ENCODE measurements at places on chromosomes 16 and 17.

GRCh38 chr16:12366313-12366712, 389.8 kb downstream of the SNX29 start:
- no peak for DNase-seq

DNA sequence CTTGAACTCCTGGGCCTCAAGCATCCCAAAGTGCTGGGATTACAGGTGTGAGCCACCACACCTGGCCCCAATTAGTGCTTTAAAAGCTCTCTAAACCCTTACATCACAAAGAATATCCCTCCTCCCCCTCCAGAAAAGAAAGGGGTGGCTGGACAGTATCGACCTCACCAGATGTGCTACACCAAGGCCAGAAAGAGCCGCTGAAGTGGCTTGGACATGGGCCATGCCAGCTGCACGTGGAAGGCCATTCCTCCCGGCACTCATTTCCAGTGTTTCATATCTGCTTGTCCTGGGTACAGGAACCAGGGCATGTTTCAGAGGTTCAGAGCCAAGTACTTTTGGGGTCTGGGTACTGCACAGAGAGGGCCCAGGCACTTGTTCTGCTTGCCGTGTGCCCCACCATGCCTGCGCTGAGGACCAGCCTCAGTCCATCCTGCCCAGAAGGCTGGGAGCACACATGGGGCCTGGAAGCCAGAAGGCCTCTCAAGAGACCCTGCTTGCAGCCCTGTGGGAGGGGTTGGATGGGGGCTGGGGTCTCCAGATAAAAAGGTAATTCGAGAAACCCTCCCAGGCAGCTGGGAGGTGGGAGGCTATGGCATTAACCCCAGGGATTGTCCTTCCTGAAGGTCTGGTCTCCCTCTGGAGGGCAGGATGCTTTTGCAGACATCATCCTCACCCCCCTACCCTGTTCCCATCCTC, 3.5 kb upstream of the SRRM2 start:
- DNase-seq: no peak

DNA sequence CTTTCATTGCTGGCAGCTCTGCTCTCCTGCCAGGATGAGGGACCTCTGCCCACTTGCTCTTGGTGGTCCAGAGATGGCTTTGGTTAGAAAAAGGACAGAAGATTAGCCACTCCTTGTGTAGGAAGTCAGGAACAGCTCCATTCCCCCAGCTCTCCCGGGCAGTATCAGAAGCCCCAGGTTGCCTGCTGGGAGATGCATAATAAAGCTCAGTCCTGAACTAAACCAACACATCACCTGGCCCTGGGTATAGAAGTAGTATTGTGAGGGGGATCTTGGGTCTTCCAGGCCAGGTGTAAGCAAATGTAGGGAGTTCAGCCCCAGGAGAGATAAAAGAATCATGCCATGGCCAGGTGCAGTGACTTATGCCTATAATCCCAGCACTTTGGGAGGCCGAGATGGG, 52.4 kb downstream of the NEUROD2 start:
- DNase-seq: no peak

GRCh38 chr16:52209227-52209626, 337.7 kb downstream of the TOX3 start:
- DNase-seq: no peak

DNA sequence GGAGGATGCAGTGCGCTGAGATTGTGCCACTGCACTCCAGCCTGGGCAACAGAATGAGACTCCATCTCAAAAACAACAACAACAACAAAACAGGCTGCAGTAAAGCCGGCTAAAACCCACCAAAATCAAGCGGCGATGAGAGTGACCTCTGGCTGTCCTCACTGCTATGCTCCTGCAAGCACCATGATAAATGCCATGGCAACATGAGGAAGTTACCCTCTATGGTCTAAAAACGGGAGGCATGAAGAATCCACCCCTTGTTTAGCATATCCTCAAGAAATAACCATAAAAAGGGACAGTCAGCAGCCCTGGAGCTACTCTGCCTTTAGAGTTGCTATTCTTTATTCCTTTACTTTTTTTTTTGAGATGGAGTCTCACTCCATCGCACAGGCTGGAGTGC, 8.4 kb upstream of the LGALS3BP start:
- no peak for DNase-seq

- DNase-seq: no peak
Measured at GRCh38 chr16:9607515-9608230, 516.2 kb downstream of the HAPSTR1 start.

DNA sequence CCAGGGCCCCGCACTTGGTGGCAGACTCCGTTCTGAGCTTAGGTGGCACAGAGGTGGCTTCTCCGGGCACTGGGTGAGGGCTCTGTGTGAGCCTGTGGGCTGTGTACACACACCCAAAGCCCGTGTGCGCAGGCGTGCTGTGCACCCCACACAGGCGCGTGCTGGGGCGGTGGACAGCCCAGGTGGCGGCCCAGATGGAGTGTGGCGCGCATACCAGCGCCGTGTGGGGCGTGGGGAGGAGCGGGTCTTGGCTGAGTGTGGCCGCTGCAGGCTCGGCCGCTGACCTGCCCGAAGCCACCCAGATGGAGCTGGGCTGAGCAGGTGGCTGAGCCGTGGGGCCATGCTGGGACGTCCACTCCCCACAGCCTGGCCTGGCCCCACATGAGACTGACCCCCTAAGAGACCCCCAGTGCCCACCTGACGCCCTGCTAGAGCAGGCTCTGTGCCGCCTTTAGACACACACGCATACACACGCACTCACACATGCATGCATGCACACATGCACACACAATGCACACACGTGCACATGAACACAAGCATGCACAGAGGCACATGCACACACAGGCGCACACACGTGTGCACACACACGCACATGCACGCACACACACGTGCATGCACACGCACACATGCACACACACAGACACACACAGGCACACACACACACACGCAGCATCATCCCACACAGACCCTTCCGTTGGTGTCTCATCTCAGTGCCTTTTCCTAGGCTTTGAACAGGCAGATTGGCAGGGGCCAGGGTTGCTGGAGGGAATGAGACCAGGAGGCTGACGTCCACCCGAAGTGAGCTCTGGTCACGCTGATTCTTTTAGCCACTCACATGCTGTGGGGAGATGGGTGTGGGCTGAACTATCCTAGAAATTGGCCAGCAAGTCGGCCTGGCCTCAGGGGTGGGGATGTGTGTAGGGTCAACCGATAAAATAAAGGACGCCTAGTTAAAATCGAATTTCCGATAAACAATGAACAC, 2.1 kb downstream of the PRR35 start:
- DNase-seq: no peak

DNA sequence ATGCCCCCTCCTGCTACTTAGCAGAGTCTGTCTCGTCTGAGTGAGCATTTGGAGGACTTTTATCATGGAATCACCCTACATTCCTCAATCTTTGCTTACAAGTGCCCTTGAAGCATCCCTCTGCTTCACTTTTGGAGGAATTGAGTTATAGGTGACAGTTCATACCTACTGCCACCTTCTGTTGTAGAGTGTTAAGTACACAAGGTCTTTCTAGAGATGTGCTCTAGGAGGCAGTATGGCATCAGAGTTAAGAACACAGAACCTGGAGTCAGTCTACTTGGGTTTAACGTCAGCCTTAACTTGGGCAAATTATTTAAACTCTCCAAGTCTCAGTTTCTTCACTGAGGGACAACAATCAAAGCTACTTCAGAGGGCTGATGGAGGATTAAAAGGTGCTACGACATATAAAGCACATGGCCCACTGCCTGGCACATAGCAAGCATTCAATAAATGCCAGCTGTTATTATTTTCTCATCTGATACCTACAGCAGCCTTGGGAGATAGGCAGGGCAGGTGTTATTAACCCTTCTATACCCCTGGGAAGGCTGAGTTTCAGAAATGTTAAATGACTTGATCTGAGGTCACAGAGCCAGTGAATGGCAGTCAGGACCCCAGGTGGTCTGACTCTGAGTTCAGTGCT, 62.2 kb downstream of the UTP18 start:
- peak; percentile 35 for DNase-seq

DNA sequence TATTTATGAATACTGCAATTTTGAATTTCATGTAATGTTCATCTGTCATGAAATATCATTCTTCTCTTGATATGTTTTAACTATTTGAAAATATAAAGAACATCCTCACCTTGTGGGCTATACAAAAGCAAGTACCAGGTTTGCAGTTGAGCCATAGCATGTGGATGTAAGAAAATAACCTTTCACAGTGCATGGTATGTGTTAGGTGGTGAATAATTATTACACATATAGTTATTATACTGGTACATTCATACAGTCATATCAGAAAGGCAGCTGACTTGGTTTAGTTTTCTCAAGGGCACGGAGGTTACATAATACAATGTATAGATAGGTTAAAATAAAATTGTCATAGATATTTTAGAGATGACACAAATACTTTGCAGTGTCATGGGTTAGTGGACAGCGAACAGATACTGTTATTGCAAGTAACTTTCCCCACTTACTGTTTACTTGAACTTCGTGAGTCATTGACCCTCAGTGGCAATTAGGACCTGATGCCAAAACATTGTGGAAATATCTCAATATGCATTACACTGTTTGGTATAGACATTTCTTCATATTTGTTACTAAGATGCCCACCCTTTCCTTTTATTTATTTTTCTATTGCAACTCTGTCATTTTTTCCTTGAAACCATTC, 445.4 kb upstream of the GOT2 start:
- DNase-seq: no peak

GRCh38 chr16:920717-921116, 50.1 kb downstream of the LMF1 start:
- no peak for DNase-seq

- DNase-seq: no peak
Measured at GRCh38 chr16:87043231-87044031, 273.8 kb downstream of the C16orf95 start.

- no peak for DNase-seq
Measured at GRCh38 chr17:4236456-4236855, 27.3 kb downstream of the ANKFY1 start.

DNA sequence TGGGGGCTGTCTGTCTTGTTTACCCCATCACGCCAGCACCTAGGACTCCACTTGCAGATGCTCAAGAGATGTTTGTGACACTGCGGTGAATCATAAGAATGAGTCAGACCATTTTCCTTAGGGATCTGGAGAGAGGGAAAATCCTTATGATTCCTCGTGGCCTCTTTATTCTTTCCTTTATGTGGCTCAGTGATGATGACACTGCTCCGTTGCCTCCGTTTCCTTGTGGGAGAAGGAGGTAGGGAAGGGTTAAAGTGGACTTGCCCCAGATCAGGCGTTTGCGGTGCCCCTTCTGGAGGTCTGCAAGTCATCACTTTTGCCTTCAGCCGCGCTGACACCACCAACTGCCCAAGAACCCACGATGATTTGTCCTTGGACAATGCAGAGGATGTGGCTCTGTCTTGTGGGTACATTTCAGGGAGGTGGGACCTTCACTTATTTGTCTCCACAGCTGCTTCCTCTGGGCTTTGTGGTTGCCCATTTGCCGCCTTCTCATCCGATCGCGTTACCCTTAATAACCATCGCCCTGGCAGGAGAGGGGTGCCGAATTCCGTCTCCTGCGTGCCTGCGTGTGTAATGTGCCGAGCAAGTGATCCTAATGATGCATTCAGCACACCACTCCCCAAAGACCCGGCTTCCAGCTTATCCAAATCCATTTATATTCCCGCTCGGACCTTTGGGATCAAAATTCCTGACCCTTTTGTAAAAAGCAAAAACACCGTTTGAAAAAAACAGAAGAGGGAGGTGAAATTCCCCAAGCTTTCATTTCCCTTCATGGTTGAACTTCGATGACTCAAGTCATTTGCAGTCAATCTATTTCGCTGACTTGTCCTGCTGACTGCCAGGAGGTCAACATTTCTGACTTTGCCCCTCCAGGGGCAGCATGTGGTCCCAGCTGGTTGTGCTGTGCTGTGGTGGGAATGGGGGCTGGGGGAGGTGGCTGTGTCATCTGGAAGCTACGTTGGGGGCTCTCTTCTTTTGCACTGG, 87.2 kb upstream of the IRX3 start:
- DNase-seq: no peak

DNA sequence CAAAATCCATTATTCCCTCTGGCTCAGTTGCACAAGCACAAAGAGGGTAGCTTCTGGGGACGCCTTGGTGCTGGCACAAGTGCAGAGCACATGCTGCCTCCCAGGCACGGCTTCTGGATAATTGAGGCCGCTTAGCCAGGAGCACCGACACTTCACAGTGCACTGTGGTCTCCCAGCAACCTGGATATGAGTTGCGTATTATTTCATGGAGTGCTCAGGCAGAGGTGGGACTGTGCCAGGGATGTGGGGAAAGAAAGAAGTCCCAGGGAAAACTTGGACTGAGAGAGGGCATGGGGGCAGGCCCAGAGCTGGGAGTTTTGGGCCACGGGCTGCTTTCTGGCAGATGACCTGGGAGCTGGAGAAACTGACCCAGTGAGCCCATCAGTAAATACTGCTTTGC, 37.5 kb downstream of the MPRIP start:
- no peak for DNase-seq

GRCh38 chr17:82031885-82032627, 578 bp downstream of the RAC3 start:
- no peak for DNase-seq

DNA sequence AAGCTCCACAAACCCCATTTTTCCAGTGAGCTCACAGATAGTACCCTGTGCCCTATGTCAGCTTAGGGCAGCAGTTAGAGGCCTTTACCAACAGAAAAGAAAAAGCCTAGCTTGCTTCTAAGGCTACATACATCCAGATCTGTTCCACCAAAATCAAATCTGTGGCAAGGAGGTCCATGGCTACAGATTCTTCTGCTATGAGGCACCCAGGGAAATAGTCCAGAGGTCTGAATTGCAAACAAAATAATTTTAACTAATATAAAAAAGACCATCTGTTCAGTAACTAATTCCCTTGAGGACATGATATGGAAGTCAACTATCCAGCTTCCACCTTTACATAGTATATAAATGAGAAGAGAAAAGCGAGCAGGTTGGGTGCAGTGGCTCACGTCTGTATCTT, 129.3 kb downstream of the PARN start:
- DNase-seq: no peak

DNA sequence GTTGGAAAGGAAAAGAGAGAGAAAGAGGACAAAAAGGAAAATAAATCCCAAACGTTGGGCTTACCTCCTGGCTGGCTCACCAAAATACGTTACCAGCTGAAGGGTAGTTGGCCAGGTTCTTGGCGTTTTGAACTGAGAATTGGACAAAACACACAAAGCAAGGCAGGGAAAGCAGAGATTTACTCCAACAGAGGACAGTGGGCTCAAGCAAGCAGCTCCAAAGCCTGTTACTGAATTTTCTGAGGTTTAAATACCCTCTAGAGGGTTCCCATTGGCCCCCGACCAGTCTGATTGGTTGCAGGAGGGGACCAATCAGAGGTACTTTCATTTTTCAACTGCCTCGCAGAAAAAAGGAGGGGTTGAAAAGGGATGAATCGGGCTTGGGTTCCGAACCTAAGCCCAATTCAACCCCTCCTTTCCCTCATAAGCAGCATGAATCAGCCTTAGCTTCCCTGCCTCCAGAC, 55.6 kb upstream of the ALOX12 start:
- DNase-seq: no peak

GRCh38 chr16:28110074-28110473, 46.6 kb upstream of the GSG1L start:
- DNase-seq: no peak

Measured in SIG-M5 (cell line).